Brain microvascular endothelial cell (primary cell): ENCODE measurements at places on chromosomes 13 and 19.
A peak's percentile ranks its signal among the peaks of the same experiment; 100 is the strongest.

- DNase-seq = no peak
These were observed 54.7 kb downstream of the MBNL2 start for GRCh38 chr13:97276862-97277269.

GRCh38 chr13:109274188-109274821 is 512.1 kb downstream of the IRS2 start:
- peak; percentile 88 for DNase-seq

- DNase-seq = no peak
These were observed 233 bp downstream of the ZNF561 start for GRCh38 chr19:9620842-9621155.

- no peak for DNase-seq
These were observed 270.5 kb downstream of the DCLK1 start for GRCh38 chr13:35860661-35861060.

- DNase-seq = no peak
These were observed 12.0 kb upstream of the KCNC3 start for GRCh38 chr19:50341091-50341564.

GRCh38 chr13:46817095-46817494 is 20.1 kb upstream of the ESD start:
- no peak for DNase-seq

- DNase-seq = peak; percentile 20
These were observed 588 bp upstream of the DPY19L3 start for GRCh38 chr19:32404933-32405430.

GRCh38 chr19:2087621-2088100 is 8.5 kb downstream of the MOB3A start:
- DNase-seq = no peak

DNA sequence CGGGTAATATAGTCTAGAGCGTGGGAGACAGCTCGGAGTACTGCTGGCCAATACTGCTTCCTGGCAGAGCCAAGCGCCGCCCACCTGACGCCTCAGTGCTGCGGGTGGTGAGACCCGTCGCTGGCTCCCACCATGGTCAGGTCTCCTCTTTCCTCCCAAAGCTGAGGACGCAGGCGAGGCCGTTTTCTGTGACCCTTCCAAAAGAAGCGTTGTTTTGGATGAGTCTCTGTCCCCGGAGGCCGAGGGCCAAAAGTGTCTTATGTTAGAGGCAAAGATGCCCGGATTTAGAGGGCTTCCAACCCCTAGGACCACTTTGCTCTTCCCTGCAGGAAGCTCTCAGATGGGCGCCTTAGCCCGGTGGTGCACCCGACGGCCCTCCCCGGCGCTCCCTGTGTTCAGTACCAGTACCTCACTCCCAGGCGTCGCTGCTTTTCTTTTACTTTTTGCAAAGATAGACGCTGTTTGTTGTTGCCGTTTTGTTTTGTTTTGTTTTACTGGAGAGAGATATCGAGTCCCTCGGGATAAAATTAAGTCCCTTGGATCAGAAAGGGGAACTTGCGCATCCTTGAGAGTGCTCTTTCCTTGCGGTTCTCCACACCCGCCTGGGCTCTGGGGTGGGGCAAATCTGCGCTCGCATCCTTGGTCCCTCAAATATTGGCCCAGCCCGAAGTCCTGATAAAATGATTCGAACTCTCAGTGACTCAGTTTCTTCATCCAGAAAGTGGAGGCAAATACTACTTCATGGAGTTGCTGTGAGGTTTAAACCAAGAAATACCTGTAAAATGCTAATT is 7.0 kb downstream of the PDX1 start:
- no peak for DNase-seq

GRCh38 chr13:66207610-66208009 is 1022.5 kb downstream of the PCDH9 start:
- no peak for DNase-seq

GRCh38 chr19:53057904-53058580 is 13.5 kb downstream of the ERVV-2 start:
- no peak for DNase-seq

DNA sequence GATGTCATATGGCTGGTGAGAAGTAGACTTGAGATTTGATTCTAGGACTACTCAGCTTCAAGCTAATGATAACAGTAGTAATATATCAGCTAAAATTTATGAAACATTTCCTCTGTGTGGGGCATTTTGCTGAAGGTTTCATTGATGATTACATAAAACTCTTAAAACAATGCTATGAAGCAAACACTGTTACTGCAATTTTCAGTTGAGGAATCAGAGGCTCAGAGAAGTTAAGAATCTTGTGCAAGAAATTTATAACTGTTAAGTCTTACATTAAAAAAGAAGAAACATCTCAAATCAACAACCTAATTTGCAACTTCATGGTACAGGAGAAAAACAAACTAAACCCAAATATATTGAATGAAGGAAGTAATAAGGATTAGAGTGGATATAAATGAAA is 10.3 kb downstream of the CEACAM8 start:
- no peak for DNase-seq

DNA sequence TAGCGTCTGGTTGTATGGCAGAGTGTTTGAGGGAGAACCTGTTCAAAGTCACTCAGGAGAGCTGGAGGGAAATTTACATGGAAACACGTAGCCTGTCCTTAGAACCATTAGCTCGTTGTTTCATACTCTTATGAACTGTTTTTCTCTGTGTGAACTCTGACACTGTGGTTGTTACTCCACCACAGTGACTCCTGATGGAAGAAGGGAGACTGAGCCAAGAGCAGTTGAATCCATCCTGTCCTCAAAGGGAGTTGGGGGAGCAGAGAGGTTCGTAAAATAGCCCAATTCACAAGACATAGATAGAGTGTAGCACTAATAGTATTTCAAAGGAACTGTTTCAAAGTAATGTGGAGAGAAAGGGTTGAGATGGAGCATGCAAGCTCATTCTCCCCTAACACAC is 964.8 kb downstream of the PCDH9 start:
- DNase-seq = peak; percentile 1

DNA sequence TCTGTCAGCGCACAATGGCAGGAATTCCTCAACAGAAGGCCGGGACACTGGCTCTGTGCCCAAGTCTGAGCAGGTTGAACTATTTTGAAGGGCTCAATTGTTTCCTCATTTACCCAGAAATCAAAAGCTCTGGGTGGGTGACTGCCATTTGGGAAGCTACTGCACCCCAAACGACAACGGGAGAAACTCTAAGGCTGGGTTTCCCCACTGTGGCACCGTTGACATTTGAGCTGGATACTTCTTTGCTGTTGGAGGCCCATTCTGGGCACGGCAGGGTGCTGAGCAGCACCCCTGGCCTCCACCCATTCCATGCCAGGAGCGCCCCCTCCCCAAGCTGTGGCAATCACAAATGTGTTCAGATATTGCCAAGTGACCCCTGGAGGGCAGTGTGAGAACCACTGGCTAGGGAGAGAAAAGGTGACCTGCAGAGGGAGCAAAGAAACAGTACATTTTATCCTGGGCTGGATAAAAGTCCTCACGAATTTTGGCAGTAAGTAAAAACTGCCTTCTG is 62.5 kb downstream of the RFX2 start:
- DNase-seq = peak; percentile 28

DNA sequence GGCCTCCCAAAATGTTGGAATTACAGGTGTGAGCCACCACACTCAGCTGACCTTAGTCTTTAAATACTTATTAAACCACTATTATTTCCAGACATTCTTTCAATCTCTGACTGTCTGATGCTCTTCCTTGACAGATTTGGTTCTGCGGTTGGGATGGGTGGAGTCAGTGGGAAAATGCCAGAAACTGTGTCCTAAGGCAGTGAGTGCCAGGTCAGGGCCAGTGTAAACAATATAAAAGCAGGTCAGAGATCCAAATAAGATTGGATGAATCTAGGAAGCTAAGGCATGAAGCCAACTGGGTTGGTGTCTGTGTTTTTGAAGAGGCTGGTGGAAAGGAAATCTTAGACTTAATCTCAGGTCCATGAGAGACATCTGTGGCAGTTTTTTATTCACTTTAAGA is 74.7 kb downstream of the KLF5 start:
- DNase-seq = no peak

GRCh38 chr13:75174481-75174880 is 307.5 kb downstream of the TBC1D4 start:
- DNase-seq = no peak

DNA sequence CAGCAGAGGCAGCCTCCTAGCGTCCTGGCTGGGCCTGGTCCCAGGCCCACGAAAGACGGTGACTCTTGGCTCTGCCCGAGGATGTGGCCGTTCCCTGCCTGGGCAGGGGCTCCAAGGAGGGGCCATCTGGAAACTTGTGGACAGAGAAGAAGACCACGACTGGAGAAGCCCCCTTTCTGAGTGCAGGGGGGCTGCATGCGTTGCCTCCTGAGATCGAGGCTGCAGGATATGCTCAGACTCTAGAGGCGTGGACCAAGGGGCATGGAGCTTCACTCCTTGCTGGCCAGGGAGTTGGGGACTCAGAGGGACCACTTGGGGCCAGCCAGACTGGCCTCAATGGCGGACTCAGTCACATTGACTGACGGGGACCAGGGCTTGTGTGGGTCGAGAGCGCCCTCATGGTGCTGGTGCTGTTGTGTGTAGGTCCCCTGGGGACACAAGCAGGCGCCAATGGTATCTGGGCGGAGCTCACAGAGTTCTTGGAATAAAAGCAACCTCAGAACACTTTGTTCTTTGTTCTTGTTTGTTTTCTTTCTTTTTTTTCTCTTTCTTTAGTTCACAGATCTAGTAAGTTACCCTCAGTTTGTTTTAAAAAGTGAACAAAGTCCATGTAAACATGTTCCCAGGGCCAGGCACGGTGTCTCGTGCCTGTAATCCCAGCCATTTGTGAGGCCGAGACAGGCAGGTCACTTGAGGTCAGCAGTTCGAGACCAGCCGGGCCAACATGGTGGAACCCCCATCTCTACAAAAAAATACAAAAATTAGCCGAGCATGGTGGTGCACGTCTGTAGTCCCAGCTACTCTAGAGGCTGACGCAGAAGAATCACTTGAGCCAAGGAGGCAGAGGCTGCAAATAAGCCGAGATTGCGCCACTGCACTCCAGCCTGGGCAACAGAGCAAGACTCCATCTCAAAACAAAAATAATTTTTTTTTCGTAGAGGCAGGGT is 10.2 kb downstream of the ANGPTL4 start:
- DNase-seq = no peak

GRCh38 chr13:27601803-27602202 is 18.5 kb downstream of the LNX2 start:
- DNase-seq = no peak

- DNase-seq = no peak
These were observed 611.4 kb downstream of the DACH1 start for GRCh38 chr13:71255633-71256032.

DNA sequence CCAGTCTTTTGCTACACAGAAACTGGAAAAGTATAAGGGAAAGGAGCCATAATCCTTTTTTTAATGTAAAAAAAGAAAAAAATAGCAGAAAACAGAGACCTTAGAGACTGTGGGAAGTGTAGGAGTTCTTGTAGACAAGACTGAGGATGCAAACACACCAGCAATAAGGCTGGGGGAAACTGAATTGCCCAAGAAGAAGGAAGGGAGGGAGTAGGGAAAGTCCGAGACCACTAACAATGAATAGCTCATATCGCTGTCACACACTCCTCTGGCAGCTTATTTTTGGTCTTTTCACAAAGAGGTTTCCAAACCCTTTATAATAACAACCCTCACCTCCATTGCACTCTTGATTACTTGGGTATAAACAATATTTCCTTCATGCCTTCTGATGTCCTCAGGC is 952.0 kb downstream of the SLITRK5 start:
- no peak for DNase-seq

DNA sequence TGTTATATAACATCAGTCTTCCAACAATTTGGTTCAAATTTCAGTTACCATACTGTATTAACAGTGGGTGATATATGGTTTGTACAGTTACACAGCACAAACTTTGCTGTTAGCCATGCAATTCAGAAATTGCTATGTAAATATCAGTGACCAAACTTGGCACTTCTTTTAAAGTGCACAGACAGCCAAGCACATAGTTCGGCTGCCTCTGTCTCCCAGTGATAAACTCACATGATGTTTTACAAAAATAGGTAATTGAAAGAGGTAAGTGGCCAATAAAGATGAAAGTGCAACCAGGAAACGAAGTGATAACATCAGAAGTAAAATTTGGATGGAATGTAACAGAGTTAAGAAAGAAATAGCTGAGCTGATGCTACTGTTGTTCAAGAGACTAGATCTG is 143.9 kb downstream of the PCDH9 start:
- DNase-seq = no peak

DNA sequence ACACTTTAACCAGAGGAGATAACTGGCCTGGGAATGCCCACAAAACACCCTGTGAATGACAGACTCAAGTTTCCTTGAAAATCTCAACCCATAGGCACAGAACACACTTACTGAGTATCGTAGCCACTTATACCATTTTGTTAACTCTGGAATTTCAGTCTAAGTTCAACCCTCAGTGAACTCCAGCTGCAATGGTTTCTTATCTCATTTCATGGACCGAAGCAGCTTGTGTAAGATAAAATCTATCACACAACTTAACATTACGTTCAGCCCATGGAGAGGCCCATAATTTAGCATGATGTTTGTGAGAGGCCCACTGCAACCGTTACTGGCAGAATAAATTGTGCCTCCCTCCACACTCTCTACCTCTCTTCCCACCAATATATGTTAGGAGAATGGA is 323.0 kb downstream of the DNAJC15 start:
- DNase-seq = no peak

DNA sequence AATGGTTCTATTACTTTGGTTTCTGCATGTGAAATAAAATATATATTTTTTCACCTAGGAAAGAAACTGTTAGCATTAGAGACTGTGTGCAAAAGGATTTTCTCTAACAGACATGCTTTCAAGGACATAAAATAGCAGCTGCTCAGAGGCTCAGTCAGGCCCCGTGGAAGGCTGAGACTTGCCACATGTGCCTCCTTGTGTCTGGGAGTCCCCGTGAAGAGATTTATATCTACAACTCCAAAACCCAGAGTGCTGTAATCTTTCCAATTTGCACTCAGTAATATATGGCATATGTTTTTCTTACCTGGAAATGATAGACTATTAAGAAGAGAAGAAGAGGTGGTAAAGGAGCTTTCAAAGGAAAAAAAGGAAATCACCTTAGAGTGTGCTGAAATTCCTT is 371.6 kb upstream of the OBI1 start:
- DNase-seq = no peak

DNA sequence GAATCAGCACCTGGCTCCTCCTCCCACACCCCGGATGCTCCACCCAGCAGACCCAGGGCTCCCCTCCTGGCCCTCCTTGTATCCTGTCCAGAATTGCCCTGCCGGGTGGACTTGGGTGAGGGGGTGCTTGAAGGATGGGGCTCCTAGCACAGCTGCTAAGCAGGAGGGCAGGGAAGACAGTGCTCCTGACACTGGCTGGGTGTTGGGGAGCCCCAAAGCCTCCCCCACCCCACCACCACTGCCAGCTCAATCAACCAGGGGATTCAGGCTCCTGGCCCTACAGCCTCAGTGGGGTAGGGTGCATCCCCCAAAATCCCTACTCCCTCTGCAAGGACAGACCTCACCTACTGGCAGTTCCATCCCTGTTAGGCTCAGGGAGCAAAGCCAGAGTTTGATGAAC is 2.6 kb upstream of the CYP4F11 start:
- no peak for DNase-seq
